ENCODE measurements at places on chromosomes 12 and 14.

- no peak for DNase-seq
Measured at GRCh38 chr12:71746974-71747611, 7.6 kb upstream of the RAB21 start.

GRCh38 chr12:93100610-93101009, 171.5 kb upstream of the EEA1 start:
- DNase-seq: no peak

DNA sequence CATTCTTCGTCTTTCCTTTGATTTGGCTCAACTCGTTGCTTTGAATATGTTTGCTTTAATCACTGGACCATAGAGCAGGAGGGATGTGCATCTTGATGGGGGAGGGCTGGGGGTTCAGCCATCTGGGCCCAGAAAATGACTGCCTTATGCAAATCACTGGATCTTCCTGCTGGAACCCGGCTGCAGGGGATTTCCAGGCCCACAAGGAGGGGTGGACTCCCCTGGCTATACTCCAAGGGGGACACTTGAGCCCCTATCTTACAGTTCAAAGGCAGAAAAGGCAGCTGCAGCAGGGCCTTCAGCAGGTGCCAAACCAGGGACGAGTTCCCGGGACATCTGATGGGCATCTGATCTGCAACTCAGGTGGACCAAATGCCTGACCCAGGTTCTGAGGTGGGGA, 122.5 kb downstream of the DICER1 start:
- no peak for DNase-seq

- DNase-seq: no peak
Measured at GRCh38 chr14:39396448-39396847, 35.8 kb downstream of the FBXO33 start.

DNA sequence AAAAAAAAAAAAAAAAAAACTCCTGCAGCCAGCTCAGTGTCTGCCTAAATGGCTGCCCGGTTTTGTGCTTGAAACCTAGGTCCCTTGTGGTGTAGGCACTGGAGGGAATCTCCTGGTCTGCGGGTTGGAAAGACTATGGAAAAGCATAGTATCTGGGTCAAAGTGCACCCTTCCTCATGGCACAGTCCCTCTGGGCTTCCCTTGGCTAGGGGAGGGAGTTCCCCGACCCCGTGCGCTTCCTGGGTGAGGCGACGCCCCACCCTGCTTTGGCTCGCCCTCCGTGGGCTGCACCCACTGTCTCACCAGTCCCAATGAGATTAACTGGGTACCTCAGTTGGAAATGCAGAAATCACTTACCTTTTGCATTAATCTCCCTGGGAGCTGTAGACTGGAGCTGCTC, 14.3 kb downstream of the PTCSC3 start:
- no peak for DNase-seq

- no peak for DNase-seq
Measured at GRCh38 chr14:21652209-21652808, 1.3 kb upstream of the OR4E2 start.

GRCh38 chr12:58443273-58443980, 476.9 kb downstream of the LRIG3 start:
- no peak for DNase-seq

DNA sequence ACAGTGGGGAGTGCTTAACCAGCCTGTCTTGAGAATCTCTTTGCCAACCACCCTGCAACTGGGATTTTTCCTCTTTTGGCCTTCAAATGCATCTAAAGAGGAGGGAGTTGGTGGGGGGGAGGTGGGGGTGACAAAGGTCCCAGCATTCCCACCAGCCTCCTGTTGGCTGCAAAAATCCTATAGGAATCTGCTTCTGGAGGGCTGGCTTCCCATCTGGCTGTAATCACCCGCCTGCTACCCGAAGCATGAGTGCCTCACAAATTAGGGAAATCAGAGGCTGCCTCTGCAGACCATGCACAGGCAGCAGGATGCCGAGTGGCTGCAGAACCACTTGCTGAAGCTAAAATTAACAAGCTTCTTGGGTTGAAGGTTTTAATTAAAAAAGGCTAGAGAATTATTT, 73.9 kb upstream of the WSCD2 start:
- DNase-seq: no peak

DNA sequence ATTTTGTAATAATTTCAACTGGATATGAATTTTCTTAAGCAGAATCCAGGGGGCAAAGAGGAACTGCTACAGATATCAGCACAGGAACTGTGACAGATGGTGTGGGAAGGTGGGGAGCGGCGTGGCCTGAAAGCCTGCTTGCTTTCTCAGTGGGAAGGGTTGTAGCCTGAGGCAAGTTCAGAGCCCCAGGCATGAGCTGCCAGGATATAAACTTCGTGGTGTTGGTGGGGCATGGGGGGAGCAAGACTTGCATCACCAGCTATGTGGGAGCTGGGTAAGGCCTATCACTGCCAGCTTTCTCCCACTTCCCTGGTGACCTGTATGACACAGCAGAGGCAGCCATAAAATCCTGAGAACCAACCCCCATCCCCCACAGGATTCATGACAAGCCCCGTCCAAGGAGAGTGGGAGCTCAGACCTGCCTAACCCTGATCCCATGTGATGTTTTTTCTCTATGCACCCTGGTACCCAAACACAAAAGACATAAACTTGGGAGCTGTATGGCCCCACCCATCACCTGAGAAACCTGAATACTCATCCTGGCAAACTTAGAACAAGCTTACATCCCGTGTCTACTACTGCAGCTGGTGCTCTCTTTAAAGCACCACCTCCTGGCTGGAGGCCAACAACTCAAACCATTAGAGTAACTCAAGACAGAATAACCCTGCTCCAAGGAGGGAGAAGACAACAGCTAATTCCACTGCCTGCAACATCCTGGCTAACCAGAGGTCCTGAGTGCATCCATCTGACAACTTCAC, 16.5 kb downstream of the CLEC1A start:
- no peak for DNase-seq

- no peak for DNase-seq
Measured at GRCh38 chr14:73725116-73726024, 11.2 kb upstream of the PNMA1 start.

All from Panc1 (cell line).